ENCODE measurements at places on chromosomes 5 and 9.

DNA sequence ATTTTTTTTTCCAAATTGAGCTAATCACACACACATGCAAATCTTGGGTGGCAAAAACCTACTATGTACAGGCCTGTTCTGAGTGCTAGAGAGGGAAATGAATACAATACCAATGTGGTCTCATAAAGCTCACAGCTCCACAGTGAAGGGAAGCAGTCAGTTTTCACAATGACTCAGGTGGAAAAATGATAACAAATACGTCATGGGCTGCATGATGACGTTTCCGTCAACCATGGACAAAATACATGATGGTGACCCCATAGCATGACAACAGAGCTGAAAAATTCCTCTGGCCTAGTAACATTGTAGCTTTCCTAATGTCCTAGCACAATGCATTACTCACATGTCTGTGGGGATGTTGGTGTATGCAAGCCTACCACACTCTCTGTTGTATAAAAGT lies 252.5 kb downstream of the TRIM32 start:
- no peak for DNase-seq

DNA sequence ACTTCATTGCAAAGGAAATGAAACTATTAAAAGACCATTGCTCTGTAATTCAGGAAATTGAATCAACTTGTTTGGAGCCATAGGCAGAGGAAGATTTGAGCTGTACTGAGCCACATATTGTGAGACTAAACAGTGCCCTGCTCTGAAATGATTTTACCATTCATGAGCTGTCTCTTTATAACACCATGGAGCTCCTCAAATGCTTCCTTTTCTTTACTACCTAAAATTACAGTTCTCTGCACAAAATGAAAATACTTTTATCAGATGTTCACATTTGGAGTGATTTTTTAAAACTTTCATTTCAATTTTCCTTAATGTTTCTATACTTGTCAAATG lies 97.9 kb downstream of the NLN start:
- DNase-seq = no peak

- no peak for DNase-seq
Measured at GRCh38 chr5:35822511-35822910, 34.2 kb upstream of the IL7R start.

- peak; percentile 97 for DNase-seq
Measured at GRCh38 chr9:125513668-125514413, 193.2 kb downstream of the MAPKAP1 start.

- DNase-seq = no peak
Measured at GRCh38 chr5:64727150-64727549, 36.8 kb downstream of the SHISAL2B start.

- DNase-seq = no peak
Measured at GRCh38 chr5:121630402-121630801, 221.3 kb upstream of the FTMT start.

GRCh38 chr9:84808416-84808815 lies 138.9 kb downstream of the NTRK2 start:
- DNase-seq = no peak

DNA sequence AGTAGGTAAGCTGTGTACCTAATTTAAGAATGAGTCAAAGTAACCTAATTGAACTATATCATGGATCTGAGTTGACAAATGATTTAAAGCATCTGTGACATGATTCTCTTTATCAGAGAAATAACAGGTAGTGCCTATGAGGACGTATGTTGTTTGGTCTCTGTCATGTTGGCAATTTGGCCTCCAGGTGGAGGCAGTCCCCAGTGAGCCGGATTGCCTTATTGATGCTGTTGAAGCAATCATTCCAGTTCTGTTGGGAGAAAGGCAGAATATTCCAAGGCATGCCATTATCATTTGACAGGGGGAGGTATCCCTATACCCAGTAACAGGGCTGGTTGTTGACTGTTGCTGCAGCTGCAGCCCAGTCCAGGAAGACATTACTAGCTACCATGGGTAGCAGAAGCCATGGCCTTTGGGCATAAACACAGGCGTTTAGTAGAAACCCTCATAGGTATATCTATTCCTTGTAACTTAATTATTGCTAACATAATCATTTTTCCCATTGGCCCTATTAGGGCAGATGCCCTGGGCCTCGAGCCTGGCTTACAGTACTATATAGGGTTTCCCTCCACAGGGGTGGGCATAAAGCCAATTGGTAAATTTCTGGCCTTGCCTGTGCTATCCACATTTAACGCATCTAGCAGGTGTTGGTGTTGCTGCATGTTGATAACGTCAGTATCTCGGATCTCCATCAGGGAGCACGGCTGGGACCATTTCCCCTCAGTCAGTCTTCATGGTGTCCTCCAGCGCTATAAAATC lies 12.2 kb upstream of the SLC22A4 start:
- DNase-seq = no peak

DNA sequence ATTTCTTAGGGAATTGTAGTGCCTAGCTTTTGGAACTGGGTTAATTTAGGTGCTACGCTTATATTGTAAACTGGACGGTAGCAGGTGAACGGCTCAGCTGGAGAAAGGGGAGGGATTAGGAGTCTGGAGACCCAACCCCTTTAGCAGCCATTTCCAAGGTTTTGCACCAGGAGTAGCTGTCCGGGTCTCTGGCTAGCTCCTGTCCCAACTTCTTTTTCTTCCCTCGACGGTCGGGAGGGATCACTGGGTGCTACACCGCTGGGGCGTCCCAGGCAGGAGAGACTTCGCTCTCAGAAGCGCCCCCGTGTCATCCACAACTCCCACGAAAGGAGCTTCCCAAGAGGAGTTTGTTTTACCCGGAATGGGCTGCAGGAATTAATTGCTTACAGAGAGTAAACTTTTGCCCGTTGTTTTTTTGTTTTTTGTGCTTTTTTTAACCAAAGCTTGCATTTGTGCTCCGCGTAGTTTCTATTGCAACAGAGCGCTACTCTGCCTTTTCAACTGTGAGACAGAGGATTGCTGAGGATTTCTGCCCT lies 1640.9 kb upstream of the C9orf72 start:
- no peak for DNase-seq

DNA sequence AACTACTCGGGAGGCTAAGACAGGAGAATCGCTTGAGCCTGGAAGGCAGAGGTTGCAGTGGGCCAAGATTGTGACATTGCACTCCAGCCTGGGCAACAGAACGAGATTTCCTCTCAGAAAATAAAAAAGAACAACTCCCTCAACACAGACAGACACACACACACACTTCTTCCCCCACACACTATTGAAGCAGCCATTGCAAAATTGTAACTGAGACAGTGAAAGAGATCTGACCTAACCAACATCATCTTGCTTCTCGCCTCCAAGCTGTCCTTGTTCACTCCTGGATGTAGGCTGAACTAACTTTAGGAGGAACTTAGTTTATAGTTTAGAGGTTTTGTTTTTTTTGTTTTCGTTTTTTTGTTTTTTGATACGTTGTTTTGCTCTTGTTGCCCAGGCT lies 13.0 kb upstream of the PLIN2 start:
- no peak for DNase-seq

DNA sequence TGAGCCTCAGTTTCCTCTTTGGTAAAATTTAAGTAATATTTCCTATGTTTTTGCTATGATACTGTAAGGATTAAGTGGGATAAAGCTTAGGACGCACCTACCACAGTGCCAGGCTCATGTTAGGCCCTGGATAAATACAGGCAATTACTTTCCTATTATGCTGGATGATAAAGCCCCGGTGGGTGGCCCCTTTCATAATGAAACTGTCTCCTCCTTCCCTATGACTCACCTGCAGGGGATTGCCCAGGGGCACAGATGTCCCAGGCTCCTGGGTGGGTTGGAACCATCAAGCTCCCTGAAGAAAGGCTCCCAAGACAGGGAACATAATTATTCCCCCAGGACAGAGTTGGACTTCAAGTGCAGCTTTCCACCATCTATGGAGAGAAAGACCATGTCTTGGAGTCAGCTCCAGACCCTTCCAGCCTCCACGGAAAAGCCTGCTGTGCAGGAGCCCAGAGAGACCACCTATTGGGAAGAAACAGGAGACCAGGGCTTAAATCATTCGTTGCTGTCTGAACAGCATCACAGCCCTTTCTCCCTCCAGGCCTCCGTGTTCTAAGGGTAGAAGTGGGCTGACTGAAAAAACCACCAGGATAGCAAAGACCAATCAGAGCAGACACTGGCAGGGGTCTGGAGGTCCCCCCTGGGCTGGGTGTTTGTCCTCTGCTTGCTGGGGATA lies 43.2 kb upstream of the FOXE1 start:
- no peak for DNase-seq

- DNase-seq = peak; percentile 24
Measured at GRCh38 chr5:135398160-135398854, 724 bp downstream of the MACROH2A1 start.

- DNase-seq = no peak
Measured at GRCh38 chr5:30413540-30413939, 779.9 kb upstream of the CDH6 start.

DNA sequence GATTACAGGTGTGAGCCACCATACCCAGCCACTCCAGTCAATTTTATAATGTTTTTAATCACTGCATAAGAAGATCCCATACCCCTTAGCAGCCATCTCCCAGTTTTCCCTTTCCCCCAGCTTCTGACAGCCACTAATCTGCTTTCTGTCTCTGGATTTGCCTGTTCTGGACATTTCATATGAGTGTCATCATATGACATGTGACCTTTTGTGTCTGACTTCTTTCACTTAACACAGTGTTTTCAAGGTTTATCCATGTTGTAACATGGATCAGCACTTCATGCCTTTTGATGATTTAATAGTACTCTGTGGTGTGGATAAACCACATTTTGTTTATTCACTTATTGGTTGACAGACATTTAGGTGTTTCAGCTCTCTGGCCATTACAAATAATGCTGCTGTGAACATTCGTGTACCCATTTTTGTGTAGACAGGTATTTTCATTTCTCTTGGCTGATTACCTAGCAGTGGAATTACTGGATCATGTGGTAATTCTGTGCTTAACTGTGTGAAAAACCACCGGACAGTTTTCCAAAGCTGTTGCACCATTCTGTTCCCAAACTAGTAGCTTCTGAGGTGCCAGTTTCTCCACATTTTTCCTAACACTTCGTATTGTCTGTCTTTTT lies 8.6 kb downstream of the SUSD3 start:
- no peak for DNase-seq

- DNase-seq = peak; percentile 7
Measured at GRCh38 chr5:96940586-96940985, 4.7 kb downstream of the LNPEP start.

- DNase-seq = no peak
Measured at GRCh38 chr9:101562966-101563365, 29.3 kb downstream of the RNF20 start.

GRCh38 chr5:9288234-9288633 lies 257.6 kb downstream of the SEMA5A start:
- no peak for DNase-seq

GRCh38 chr9:130660683-130661450 lies 3.5 kb upstream of the PRDM12 start:
- DNase-seq = no peak

DNA sequence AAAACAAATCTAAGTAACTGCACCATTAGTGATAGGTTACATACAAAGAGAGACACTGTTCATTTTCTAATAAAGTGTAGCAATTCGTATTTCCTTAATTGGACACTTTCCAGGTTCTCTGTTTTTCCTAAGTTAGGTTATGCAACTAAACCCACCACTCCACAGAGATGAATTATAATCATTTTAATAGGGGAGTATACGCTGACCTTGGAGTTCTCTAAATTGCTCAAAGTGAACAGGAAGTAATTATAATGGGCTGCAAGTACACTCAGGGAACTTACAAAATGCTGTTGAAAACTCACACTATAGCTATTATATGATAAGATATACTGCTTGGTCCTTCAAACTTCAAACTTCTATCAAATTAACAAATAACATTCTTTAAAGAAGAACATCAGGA lies 18.2 kb upstream of the ADCY2 start:
- DNase-seq = no peak

- DNase-seq = no peak
Measured at GRCh38 chr9:80932947-80933780, 756.2 kb downstream of the TLE1 start.

DNA sequence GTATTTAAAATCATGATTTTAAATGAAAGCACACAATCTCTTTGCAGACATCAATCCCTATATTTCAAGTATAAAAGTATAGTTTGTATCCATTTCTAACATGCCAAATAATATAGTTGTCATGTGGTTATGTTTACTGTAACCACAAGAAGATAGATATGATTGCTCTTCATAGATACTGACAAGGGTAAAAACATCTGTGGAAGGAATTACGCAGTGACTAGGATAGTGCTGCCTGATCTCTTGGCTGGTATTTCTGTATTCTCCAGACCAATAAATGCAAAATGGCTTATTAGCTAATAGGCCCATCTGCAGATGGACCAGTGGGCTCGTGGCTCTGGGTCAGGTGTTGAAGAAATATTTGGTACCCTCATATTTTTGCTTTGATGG lies 34.9 kb upstream of the FBN2 start:
- DNase-seq = no peak

GRCh38 chr9:98317134-98317857 lies 61.8 kb upstream of the TBC1D2 start:
- DNase-seq = peak; percentile 84
